Foreskin fibroblast (primary cell): ENCODE measurements at places on chromosomes 13 and 19.
A peak's percentile ranks its signal among the peaks of the same experiment; 100 is the strongest.

DNA sequence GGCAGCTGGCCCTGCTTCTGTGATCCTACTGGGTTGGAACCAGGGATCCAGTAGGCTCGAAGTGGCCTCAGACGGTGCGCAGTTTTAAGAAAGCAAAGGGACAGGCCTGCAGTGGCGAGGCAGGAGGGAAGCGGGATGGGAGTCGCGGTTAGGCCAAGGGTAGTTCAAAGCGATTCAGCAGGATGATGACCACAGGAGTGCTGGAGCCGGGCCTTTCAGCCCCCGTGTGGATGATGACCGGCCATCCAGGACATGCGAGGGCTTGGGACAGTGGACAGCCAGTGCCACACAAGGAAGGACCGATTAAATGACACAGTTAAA is 854 bp downstream of the RNASEH2B start:
- peak; percentile 68 for DNase-seq

GRCh38 chr13:77055158-77055557 is 28.2 kb upstream of the FBXL3 start:
- DNase-seq = no peak

DNA sequence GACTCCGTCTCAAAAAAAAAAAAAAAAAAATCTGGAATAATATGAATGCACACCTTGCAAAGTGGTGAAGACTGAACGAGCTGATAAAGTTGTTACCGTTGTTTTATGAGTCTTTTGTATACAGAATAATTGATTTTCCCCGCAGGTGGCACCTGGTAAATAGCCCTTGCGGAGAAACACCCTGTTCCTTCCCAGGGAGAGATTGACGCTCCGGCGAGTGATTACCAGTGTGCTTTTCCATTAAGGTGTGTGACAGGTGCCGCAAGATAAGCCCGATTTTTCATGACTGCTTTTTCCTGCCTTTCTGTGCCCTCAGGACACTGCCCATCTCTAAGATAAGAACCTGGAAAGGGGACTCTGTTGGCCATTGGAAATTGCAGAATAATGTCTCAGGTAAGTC is 943 bp downstream of the ZNF302 start:
- no peak for DNase-seq

GRCh38 chr13:40916207-40916998 is 102.7 kb downstream of the ELF1 start:
- DNase-seq = peak; percentile 74

- no peak for DNase-seq
Measured at GRCh38 chr13:40172149-40172591, 494.3 kb downstream of the FOXO1 start.

DNA sequence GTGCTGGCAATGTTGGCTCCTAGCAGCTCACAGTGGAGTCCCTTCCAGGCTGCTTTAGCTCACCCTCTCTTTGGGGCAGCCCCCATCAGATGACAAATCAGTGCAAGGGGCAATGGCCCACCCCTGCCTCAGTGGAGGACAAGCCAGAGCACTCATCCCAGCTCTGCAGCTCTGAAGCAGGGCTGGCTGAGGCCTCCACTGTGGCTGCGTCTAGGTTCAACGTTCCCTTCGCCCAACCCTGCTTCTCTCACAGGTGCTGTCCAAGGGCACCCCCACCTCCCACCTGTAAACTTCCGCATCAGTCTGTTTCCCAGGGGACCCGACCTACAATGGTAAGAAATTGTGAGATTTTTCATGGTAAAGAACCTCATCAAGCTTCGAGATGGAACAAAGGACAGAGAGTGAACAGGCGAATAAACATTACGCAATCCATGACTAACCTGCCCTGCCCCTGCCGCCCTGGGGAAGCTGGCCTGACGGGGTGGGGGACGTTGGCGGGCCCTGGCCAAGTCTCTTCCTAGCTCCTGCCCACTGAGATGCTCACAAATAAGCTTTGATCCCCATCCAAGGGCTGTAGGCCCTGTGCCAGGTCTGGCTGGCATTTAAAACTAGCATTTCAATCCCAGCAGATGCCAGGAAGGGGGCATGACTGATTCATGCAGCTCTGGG is 40.5 kb downstream of the DZIP1 start:
- DNase-seq = peak; percentile 11

DNA sequence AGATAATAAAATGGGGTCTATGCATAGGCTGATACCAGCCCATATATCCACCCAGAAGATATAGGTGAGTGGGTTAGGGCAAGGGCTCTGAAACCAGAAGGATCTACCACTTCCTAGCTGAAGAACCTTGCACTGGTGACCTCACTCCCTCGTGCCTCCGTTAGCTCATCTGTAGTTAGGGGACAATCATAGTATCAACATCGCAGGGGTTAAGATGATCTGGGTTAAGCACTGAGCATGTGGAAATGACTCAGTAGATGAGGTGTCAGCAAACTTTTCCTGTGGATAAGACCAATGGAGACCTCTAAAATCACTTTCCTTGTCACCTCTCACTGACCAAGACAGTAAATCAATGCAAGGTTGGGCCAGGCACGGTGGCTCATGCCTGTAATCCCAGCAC is 30.5 kb downstream of the TNFSF14 start:
- no peak for DNase-seq

DNA sequence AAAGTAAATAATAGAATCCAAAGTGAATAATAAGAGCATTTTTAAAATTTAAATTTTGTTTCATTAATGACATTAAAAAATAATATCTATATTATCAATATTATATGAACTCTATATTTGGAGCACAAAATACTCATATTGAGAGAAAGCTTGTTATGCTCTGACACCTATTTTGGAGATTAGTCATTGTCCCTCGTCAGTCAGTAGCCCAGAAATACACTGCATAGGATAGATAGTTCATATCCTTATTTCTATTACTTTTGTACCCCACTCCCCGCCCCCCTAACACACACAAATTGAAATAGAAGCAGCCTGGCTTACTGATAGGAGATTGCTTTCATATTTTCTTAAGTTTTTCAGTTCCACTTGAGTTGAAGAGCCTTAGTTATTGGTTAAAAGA is 652.8 kb downstream of the PCDH9 start:
- no peak for DNase-seq

DNA sequence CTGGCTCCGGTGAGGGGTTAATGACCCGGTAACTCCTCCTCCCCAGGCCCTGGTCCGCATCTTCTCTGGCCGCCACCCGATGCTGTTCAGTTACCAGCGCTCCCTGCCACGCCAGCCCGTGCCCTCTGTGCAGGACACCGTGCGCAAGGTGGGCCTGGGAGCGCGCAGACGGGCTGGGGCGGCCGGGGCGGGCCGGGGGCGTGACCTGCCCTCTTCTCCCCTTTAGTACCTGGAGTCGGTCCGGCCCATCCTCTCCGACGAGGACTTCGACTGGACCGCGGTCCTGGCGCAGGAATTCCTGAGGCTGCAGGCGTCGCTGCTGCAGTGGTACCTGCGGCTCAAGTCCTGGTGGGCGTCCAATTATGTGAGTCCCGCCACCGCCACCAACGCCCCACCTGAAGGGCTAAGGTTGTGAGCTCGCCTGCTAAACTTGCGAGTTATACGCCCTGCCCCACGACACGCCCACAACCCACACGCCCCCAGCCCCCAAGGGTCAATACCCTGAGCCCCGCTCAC is 10.4 kb downstream of the CPT1C start:
- DNase-seq = no peak

DNA sequence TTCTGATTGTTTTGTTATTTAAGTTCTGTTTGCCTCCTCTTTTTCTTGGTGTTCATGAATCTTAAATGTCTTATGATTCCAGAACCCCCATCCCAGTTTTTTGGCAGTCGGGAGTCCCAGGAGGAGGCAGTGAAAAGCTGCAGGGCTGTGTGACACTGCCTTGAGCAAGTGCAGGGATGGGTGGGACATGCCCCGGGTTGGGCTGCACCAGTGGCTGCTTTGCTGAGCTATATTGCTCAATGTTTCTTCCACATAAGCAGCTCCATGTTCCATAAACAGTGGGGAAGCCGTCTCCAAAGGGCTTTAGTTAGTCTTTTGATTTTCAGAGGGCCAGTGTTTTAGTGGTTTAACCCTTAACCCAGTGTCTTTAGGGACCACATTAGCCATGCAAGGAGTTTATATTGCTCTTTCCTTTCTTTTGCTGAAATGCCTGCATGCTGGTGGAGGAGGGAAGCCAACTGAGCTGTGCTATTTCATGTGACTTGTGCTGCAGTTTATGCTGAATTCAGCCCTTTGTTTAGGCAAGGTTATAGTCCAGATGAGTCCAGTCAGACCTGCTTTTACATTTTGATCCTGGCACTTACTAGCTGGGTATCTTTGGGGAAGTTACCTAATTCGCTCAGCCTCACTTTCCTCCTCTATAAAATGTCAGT is 13.1 kb downstream of the ATP8A2 start:
- no peak for DNase-seq

GRCh38 chr13:48009284-48009683 is 8.2 kb upstream of the SUCLA2 start:
- DNase-seq = peak; percentile 73

- no peak for DNase-seq
Measured at GRCh38 chr13:46716821-46717220, 80.1 kb downstream of the ESD start.

GRCh38 chr13:106612688-106613087 is 44.8 kb upstream of the ARGLU1 start:
- DNase-seq = peak; percentile 62

DNA sequence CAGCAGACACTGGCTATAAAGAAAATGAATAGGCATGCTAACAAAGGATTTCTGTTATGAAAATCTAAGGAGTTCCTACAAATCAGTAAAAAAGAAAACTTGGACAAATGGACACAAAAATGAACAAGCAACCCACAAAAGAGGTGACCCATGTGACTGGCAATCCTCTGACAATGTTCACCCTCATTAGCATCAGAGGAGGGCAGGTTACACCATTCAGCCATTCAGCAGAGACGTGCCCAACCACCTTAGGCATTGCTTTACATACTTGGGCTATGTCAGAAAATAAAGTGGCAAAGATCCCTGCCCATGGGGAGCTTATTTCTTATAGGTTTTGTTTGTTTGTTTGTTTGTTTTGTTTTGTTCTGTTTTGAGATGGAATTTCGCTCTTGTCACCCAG is 46.0 kb downstream of the TNFRSF19 start:
- DNase-seq = no peak

DNA sequence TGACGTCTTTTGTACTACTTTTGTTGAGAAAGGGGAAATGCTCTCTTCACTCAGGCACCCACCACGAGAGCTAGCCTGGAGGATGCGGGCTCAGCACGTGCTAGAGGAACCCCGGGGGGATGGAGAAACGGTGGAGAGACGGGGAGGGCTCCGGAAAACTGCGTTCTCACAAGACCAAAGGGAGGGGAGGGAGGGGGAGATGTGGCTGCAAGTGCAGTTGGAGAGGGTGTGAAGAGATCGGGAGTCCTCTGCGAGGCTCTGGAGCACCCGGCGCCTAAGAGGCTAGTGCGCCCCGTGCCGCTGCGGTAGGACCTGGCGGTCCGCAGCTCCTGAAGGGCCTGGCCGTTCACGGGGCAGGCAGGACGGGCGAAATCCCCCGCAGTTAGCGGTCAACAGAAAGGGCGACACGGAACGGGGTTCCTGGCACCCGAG is 43.4 kb upstream of the XPO4 start:
- peak; percentile 33 for DNase-seq

DNA sequence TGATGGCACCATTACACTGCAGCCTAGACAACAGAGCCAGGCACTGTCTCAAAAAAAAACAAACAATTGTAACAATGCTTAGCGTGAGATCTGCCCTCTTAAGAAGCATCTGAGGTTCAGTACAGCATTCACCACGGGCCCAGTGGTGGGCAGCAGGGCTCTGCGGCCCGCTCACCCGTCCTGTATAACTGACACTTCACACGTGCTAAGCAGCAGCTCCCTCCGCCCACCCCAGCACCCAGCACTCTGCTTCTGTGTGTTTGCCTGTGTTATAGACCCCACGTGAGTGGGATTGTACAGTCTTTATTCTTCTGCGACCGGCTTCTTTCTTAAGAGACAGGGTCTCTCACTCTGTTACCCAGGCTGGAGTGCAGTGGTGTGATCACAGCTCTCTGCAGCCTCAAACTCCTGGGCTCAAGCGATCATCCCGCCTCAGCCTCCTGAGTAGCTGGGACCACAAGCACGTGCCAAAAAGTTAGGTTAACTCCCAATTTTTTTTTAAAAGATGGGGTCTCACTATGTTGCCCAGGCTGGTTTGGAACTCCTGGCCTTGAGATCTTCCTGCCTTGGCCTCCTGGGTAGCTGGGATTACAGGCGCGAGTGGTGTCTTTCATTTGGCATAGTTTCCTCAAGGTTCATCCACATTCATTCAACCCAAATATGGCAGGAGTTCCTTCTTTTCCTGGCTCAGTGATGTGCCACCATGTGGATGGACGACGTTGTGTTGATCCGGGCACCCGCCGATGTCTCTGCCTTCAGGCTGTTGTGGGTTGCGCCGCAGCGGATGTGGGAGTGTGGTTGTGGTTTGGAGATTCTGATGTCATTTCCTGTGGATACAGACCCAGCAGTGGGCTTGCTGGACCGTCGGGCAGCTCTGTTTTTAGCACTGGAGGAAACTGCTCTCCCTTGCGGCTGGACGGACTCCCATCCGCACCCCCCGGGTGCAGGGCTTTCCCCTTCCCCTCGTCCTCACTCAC is 170.0 kb downstream of the KDM4B start:
- peak; percentile 32 for DNase-seq

GRCh38 chr13:39920613-39921012 is 265.2 kb downstream of the COG6 start:
- no peak for DNase-seq

DNA sequence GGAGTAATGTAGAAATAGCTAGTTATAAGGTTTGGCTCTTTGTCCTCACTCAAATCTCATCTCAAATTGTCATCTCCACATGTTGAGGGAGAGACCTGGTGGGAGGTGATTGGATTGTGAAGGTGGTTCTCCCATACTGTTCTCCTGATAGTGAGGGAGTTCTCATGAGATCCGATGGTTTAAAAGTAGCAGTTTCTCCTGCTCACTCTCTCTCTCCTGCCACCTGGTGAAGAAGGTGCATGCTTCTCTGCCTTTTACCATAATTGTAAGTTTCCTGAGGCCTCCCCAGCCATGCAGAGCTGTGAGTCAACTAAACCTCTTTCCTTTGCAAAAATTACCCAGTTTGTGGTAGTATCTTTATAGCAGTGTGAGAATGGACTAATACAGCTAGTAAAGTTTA is 849.4 kb downstream of the DACH1 start:
- DNase-seq = no peak

- DNase-seq = no peak
Measured at GRCh38 chr19:38502410-38503076, 69.1 kb downstream of the RYR1 start.

DNA sequence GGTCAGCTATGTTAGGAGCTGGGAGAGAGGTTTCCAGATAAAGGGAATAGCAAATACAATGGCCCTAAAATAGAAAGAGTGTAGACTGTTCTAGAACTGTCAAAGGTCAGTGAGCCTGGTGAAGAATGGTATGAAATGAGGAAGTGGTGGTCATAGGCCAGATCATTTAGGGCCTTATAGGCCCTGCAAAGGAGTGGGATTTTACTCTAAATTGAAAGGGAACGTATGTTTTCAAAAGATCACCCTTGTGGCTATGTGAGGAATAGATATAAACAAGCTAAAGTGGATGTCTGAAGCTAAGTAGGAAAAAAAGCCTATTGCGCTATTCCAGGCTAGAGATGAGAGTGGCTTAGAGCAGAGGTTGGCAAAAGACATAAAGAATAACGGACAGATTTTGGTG is 70.7 kb upstream of the TDRD3 start:
- no peak for DNase-seq
